ENCODE measurements at places on chromosomes 2 and 18. TPM values are rescaled to one million over a fixed set of nuclear protein-coding genes. Genes with fewer than 3 reads are reported as not detected.

DNA sequence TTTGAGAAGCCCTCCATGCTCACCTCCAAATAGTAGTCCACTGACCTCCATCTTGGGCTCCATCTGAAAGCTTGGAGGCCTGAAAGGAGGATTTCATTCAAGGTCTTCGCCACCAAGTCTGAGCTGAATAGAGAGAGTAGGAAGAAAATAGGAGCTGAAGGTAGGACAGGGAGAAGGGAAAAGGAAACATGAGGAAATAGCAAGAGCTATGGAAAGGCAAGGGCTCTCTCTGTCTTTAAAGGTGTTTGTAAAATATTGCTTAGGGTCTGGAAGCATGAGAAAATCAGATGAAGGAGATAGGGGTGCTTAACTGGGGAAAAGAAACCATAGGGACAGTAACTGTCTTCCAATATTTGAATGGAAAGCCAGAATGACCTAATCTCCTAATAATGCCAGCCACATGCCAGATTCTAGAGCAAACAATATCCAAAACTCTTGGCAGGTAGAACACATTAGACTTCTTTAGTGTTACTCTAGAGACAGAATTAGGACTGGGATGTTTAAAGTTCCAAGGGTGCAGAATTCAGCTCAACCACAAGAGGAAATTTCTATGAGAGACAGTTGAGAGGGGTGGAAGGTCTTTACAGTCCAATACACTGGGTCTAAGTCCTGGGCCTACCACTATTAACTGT is 67.4 kb downstream of the NAB1 start:
- DNase-seq = no peak

GRCh38 chr18:45839414-45840395 is 14.2 kb downstream of the SIGLEC15 start:
- DNase-seq = no peak

DNA sequence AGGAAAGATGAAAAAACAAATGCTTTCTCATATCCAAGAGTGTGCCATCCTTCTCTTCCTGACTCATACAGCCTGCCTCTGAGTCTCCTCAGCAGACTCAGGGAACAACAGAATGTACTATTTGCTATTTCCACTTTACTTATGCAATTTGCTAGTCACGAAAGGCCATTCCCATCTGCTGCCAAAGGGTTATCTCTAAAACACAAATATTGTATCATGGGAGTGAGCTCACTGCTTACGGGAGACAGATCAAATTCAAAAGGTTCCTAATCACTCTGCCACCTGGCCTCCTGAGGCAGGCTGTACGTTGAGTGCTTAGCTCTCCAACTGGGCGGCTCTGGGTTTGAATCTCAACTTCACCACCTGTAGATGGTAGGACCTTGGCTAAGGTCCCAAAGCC is 92.0 kb downstream of the GAREM1 start:
- no peak for DNase-seq

The POTEJ gene
- 0.10 TPM for total RNA-seq

- no peak for DNase-seq
Measured at GRCh38 chr18:9708434-9709303, 568 bp downstream of the RAB31 start.

DNA sequence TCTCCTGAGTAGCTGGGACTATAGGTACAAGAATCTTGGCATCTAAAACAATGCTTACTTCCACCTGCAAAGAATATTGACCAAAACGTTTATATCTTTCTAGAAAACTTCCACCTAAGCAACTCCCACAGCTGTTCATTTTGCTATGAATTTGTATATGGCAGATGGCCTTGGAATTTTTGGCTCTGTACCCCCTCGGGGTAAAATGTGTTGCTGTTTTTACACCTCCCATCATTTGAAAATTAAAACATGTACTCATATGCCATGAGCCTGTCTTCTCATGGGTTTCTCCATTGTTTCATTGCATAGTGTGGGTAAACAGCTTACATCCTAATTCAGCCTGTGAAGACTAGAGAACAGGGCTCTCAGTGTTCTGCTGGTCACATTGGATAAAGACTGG is 853.6 kb upstream of the SOX11 start:
- no peak for DNase-seq

DNA sequence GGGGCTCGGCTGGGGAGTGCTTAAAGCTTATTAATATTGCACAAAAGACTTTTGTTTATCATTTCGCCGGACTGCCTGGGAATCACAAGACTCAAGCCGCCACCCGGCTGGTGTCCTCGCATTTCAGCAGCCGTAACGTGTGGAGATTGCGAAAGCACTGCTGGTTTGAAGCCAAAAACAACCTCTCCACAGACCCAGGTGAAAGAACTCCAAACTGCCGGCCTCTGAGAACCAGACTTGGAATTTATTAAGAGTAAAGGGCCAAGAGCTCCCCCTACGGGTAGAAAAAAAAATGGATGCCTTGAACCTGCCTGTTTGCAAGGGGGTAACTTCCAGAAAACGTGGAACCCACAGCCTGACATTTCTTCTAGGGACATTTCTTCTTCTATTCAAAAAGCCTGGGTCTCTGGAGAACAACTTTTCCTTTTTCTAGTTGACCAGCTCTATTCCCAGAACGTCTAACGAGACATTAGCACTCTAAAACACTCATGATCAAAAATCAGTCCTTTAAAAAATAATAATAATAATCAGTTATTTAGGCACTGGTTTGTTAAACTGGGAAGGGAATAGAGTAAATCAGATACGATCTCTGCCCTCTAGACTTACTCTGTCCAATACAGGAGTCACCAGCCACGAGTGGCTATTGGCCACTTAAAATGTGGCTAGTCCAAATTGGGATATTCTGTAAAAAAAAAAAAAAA is 216.3 kb downstream of the C1D start:
- peak; percentile 47 for DNase-seq

- no peak for DNase-seq
Measured at GRCh38 chr2:239303711-239304532, 96.9 kb downstream of the HDAC4 start.

The HRH4 gene
- 0.30 TPM for total RNA-seq

The PPP1R7 gene
- total RNA-seq = 31.3 TPM

GRCh38 chr2:54233832-54234649 is 22.0 kb downstream of the TSPYL6 start:
- DNase-seq = no peak

The FHOD3 gene
- 32.0 TPM for total RNA-seq

GRCh38 chr18:7585276-7585670 is 18.2 kb downstream of the PTPRM start:
- DNase-seq = no peak

- DNase-seq = no peak
Measured at GRCh38 chr18:70431203-70431624, 142.4 kb downstream of the SOCS6 start.

DNA sequence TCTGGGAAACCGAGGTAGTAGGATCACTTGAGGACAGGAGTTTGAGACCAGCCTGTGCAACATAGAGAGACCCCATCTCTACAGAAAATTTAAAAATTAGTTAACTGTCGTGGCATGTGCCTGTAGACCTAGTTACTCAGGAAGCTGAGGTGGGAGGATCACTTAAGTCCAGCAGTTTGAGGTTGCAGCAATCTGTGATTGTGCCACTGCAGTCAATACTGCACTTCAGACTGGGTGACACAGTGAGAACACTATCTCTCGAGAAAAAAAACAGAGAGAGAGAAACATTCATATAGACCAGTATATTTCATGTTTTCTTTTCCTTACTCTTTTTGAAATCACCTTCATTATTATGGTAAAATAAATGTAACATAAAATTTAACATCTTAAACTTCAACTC is 290.7 kb upstream of the CYP26B1 start:
- DNase-seq = no peak

The TOGARAM2 gene
- 0.69 TPM for total RNA-seq

DNA sequence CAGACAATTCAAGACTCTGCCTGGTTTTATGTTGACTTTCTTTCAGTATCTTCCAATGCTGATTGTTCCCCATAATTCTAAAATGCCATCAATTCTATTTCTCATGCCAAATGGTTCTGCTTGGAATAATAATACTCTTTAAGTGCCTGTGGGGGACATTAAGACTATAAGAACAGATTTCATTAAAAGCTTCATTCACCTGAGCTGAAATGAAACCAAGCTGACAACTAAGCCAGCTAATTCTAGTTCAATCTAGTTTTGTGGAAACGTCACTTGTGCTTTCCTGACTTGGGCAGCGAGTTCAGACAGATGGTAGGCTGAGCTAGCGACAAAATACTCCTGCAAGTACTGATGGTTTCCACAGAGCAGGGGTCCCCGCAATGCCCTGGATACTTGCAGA is 491.1 kb upstream of the RAB6C start:
- no peak for DNase-seq

DNA sequence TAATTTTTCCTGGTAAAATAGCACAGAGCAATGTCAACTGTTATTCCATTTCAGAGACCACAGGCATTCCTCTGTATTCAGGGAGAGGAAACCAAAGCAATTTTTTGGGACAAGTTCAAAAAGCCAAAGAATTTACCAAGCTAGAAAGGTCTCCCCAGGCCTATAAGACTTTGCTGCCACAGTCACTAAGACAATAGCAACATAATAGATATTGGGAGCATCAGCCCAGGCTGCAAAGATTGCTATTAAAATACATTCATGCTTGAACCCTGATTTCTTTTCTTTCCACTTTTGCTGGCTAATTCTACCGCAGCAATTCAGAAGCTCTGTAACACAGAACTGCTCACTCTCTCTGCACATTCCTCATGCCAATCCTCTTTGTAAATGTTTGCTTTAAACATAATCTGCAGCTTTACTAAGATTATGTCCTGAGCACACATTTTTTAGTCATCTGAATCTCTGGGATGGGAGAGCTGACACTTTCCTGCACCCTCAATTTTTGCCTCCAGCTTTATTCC is 76.3 kb downstream of the CLHC1 start:
- no peak for DNase-seq

The NRP2 gene
- total RNA-seq = 39.3 TPM

All from skin of body (tissue), 3 donors.